ENCODE measurements at places on chromosomes 13 and 19.

- no peak for DNase-seq
Measured at GRCh38 chr13:66644855-66645460, 585.2 kb downstream of the PCDH9 start.

DNA sequence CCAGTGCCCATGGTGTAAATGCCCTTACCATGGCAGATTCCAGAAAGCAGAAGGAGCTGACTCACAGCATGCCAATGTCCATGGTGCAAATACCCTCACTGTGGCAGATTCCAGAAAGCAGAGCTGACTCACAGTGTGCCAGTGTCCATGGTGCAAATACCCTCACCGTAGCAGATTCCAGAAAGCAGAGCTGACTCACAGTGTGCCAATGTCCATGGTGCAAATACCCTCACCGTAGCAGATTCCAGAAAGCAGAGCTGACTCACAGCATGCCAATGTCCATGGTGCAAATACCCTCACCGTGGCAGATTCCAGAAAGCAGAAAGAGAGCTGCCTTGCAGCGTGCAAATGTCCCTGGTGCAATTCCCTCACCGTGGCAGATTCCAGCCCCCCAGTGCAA is 163.8 kb upstream of the SOX1 start:
- no peak for DNase-seq

DNA sequence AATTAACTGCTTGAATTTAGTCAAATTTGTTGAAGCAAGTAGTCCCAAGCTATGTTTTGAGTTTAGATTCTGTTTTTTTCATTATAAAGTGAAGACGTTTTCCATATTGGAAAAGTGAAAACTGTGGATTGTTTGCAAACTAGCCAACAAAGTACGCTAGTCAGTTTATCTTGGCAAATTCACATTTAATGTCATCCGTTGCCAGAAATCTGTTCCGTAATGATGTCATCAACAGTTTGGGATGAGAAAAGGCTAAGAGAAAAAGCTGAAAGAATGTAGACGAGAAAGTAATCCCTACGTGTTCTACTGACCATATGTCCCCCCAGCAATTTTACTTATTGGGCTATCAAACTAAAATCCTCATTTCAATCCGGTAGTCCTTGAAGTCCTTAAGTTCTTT is 419.6 kb downstream of the GPC6 start:
- no peak for DNase-seq

DNA sequence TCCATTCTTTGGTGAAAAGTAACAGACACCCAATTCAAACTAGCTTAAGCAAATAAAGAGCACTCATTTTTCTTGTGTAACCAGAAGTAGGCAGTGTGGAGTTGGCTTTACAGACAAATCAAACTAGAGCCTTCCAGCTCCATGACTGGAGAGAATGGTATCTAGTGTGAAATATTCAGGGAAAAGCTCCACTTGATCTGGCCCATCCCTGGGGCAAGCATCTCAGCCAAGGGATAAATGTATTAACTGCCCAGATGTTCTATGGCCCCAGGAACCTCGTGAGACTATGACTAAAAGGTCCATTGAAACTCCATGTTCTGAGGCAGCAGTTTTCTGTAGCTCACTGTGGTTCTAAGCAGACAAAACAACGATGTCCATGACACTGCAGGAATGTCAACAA is 49.9 kb downstream of the TBC1D4 start:
- DNase-seq, result no peak

- DNase-seq, result no peak
Measured at GRCh38 chr13:81917810-81918209, 1576.9 kb upstream of the SPRY2 start.

DNA sequence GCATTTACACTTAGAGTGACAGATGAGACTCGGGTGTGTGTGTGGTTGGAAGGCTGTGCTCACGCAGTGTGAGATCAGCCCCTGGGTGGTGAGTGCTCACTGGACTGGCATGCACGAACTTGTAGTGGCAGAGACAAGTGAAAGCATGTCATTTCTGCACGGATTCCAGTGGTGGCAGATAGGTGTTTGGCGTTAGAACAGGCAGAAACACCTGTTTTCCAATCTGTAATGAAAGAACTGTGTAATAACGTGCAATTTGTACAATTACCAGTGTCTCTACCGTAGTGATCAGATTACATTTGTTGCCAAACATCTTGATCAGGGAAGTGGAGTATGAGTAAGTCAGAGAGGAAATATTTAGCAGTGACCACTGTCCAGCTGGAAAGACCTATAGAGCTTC is 8.2 kb downstream of the LAMP1 start:
- no peak for DNase-seq

DNA sequence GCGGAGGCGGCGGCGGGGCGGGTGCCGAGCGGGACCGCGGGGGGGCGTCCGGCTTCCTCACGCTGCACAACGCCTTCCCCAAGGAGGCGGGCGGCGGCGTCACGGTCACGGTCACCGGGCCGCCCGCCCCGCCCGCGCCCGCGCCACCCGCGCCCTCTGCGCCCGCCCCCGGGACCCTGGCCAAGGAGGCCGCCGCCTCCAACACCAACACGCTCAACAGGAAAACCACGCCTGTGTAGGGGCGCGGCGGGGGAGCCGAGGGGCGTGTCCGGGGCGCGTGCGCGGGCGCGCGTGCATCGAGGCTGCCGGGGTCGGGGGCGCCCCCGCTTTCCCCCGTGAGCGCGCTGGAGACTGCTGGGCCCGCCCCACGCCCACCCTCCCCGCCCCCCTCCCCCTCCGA is 8.8 kb upstream of the CACNG6 start:
- no peak for DNase-seq

DNA sequence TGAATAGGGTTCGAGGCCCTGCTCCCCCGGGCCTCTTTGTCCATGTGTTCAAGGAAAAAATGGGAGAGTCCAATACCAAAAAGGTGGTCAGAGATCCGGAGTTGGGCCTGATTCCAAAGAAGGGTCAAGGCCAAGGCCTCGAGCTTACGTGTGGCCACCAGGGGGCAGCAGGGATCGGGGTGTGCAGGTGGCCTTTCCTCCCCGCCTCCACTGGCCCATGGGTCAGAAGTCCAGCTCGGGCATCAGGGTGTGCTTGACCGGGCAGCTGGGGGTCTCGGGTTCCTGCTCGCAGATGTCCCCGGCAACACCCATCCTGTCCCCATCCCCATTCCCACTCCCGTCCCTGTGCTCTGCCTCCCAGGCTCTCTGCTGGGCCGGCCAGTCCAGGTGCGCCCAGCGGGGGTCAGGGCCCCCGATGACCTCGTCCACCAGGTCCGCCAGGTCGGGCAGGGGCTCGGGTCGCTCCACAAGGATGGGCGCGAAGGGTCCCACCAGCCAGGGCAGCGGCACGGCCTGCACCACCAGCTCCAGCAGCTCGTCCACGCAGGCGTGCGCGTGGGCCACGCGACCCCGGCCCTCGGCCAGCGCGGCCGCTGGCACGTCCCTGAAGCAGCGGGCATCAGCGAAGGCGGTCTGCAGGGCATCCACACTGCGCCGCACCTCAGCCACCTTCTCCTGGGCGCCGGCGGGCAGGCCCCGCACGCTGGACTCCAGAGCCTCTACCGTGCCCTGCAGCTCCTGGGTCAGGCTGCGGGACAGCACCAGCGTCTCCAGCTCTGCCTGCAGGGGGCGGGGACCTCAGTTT is 5.2 kb upstream of the PLIN4 start:
- DNase-seq, result no peak

DNA sequence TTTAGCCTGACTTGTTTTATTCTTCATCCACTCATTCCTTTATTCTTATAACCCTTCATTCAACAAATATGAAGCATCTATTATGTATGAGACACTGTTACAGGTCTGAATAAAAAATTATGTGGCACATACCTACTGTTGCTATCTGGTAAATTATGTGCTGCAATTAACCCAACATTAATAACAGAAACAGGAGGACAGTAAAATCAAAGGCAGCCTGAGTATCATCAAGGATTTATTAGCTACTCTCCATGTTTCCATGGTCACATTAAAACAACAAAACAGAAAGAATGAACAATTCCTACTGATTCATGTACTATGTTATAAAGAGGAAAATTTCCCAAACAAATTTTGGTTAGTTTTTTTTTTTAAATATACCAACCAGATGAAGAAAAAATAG is 43.9 kb downstream of the RAP2A start:
- no peak for DNase-seq

GRCh38 chr19:41694196-41694595 is 6.1 kb upstream of the CEACAM7 start:
- DNase-seq, result no peak

DNA sequence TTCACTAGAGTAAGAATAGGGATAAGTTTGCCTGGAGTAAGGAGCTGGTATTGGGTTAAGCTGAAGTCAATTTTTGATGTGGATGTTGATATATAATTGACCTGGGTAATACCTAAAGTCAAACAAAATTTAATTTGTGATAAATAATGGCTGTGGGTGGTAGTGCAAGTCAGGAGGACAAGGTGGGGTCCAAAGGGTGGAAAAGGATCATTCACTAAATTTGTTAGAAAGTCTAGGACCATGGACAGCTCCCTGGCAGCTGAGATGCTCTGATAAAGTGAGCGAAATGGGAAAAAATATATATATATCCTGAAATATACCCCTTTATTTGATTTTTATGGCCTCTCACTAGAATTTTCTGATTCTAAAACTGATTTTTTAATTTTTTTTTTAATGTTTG is 463.5 kb downstream of the GPC6 start:
- DNase-seq, result no peak

GRCh38 chr19:52237771-52238400 is 31.5 kb upstream of the ZNF766 start:
- DNase-seq, result peak; percentile 29

DNA sequence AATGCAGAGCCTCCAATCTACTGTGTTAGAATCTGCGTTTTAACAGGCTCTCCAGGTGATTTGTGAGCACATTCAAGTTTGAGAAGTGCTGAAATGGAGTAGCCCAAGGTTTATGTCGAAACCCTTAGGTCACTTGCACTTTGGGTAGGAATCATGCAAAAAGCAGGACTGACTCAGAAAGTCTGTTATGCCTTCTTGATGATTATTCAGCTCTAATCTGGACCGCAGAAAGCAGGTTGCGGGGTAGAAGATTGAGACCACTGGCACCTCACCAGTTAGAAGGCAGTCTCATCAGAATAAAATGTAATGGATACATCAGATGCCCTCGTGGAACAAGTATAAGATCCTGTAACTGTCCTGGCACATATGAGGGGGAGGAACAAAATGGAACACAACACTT is 326.3 kb downstream of the DCLK1 start:
- DNase-seq, result no peak

- DNase-seq, result no peak
Measured at GRCh38 chr13:26445092-26445491, 112.4 kb upstream of the WASF3 start.

GRCh38 chr13:44147648-44148047 is 226.0 kb upstream of the SERP2 start:
- no peak for DNase-seq

DNA sequence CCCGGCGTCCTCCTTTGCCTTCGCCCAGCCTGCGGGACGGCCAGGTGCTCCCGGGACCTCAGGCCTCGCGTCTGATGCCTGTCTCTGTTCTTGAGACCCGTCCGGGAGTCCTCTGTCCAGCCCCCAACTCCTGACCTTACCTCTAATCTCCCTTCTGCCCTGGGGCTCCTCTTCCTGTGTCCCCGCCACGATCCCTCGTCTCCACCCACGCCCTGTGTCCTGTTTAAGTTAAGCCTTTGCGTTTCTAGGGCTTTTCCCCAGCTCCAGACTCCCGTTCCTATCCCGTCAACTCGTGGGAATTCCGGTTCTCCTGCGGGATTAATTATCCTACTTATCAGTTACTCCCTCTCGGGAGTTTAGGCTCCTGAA is 686 bp downstream of the LENG8 start:
- no peak for DNase-seq

DNA sequence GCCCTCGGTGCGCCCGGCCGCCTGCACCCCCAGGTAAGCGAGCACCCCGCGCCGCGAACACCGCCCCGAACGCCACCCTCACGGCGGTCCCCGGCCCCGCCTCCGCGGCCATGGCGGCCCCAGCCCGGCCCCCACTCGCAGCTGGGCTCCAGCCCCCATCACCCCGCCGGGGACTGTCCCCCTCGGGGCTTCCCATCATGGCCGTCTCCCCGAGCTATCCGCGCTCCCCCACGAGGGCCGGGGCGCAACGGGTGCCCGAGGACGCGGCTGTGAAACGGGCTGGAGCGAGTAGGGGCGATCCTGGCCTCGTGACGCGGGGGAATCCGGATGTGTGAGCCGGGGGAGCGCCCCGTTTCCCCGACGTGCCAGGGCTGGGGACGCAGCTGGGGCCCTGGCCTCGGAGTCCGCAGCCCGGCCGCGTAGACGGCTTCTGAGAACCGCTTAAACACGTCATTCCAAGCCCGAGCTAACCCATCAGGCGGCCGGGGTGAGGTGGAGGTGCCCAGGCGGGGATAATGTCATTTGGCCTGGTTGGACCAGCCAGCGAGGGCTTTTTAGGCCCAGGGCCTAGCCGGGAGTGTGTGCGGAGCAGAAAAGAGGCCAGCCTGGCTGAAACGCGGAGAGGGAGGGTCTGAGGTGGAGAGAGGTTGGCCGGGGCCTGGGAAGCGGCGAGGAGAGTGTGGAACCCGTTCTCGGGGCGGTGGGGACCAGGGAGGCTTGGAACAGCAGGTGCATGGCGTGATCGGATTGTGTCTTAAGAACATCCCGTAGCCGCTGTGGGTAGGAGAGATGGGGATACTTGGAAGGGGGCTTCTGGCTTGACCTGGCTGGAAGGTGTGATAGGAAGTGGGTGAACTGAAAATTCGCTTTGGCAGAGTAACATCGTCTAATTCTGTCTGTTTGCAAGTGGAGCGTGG is 550 bp downstream of the CERS4 start:
- peak; percentile 56 for DNase-seq

DNA sequence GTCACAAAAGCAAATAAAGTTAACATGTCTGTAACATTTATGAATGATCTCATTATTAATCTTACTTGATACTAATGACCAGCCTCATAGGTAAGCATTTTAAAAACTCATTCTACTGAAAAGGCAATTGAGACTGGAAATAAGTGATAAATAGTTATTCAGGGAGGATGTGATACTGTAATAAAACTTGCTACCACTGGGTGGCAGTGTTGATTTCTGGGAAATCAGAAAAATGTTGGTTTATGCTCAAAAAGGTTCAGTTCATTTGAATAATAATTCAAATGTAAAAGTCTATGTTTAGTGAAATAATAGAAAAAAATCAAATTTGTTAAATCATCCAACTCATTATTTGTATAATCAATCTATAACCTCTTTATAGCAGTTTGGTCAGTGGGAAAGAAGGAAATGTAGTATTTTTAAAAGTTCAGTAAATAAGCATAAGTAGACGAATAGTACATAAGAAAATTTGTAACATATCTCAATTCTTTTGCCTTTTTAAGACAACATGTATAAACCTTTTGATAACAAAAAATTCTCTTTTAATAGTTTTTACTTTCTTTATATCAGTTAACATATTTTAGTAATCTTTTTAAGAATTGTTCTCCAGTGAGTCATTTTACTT is 9.6 kb downstream of the ABHD13 start:
- DNase-seq, result no peak

- DNase-seq, result no peak
Measured at GRCh38 chr13:20547479-20547908, 19.5 kb upstream of the IFT88 start.

DNA sequence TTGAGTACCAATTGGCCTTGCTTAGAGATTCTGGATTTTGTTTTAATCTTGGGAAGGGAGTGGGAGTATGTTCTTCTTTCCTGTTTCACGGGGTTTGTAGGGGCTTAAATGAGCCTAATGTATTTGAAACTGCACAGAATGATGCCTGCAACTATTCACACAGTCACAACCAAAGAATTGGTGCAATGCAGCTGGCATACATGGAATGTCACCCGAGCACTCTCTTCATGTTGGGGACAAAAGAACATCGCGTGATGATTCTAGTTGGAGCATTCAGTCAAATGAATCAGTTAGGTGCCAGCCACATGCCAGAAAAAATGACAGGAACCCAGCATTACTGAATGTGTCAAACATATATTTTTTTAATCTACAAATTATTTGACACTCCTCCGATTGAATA is 22.1 kb downstream of the STARD13 start:
- DNase-seq, result no peak

- DNase-seq, result no peak
Measured at GRCh38 chr13:38784036-38784880, 97.4 kb downstream of the FREM2 start.

Data from stimulated activated CD4-positive, alpha-beta T cell treated with anti-CD3 and anti-CD28 coated beads, Interleukin-1b, Interleukin-23, amount 100 ng/mL, for 1 hour (primary cell).